CD4-positive, alpha-beta T cell (primary cell): ENCODE measurements at places on chromosomes 6 and 20. TPM values are rescaled to one million over a fixed set of nuclear protein-coding genes. Genes with fewer than 3 reads are reported as not detected.

Gene MYLK4
- total RNA-seq, result 2.0 TPM

- DNase-seq, result no peak
Measured at GRCh38 chr6:106187424-106187982, 101.4 kb downstream of the PRDM1 start.

Gene TCP11
- total RNA-seq, result not detected

DNA sequence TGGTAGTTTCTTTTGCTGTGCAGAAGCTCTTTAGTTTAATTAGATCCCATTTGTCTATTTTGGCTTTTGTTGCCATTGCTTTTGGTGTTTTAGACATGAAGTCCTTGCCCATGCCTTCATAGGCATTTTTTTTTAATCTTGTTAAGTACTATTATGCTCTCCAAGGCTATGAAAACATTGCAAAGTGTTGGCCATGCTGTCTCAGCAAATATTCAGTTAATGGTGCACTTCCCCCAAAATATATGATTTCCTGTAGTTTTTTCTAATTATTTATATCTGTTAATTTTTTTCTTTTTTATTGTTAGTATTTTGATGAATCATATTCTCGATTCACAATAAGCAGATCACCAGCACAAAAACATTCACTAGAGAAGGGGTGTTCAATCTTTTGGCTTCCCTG, 806.1 kb upstream of the FLRT3 start:
- no peak for DNase-seq

- DNase-seq, result no peak
Measured at GRCh38 chr6:134768931-134769330, 181.0 kb downstream of the ALDH8A1 start.

DNA sequence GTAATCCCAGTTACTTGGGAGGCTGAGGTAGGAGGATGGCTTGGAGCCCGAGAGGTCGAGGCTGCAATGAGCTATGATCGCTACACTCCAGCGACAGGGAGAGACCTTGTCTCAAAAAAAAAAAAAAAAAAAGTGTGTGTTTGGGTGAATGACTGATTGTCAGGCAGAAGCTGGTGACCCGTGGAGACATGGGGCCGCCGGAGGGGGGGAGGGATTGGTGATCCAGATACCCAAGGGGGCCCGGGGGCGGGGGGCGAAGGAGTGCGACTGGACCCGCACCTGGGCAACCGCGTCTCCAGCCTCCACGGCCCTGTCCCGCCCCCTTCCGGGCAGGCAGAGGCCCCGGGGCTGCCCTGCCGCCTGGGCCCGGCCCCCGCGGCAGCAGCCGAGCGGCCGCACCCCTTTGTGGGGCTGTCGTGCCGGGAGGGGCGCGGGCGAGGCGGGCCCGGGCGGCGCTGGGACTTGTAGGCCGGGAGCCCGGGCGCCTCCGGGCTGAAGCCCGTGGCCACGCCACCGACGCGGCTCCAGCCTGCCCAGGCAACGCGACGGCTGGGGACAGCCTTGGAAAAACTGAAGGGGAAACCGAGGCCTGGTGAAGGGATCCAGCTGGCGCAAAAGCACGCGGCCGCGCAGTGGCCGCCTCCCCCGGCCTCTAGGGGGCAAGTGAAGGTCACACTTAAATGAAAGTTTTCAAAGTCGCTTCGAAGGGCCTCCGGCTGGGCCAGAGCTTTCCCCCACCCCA, 2.1 kb upstream of the RBM38 start:
- peak; percentile 53 for DNase-seq

Gene TNF
- total RNA-seq, result 33.1 TPM

- no peak for DNase-seq
Measured at GRCh38 chr20:23541330-23541729, 27.0 kb downstream of the CST9L start.

Gene FRK
- not detected for total RNA-seq

Gene NOX3
- total RNA-seq, result not detected

Gene MUC21
- not detected for total RNA-seq

DNA sequence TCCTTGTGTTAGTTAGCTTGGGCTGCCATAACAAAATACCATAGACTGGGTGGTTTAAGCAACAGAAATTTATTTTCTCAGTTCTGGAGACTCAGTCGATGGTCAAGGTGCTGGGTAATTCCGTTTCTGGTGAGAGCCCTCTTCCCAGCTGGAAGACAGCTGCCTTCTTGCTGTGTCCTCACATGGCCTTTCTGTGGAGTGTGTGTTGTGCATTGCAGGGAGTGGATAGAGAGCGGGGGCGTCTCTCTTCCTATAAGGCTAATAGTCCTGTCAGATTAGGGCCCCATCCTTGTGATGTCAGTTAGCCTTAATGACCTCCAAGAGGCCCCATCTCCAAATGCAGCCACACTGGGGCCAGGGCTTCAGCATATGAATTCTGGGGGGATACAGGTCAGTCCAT, 19.2 kb downstream of the CHMP4B start:
- DNase-seq, result no peak

DNA sequence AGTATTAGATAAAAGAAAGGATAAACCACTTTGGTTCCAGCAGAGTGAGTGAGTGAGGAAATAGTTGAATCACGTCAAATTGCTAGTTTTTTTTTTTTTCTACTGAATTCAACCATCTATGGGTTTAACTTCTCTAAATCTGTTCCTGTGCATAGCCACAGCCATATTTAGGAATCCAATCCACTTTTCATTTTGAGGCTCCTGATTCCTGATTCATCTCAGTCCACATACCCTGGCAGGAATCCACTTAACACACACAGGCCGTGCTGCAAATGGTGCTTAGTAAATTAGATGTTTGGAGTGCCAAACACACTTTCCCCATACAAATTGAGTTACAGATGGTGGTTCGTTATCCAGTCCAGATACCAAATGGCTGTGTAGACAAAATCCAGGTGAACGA, 220.3 kb downstream of the ALDH8A1 start:
- DNase-seq, result no peak
